ENCODE measurements at places on chromosomes 11 and 22. TPM values are rescaled to one million over a fixed set of nuclear protein-coding genes. Genes with fewer than 3 reads are reported as not detected.

Gene CHRM1
- total RNA-seq, result not detected

Gene GVQW3
- total RNA-seq, result 4.5 TPM

Gene FDXACB1
- total RNA-seq, result 3.2 TPM

Gene OR8D2
- not detected for total RNA-seq

Gene MS4A15
- 0.11 TPM for total RNA-seq

Gene THY1
- total RNA-seq, result 184 TPM

Data from H9 (cell line).